ENCODE measurements at places on chromosomes 2 and 18. TPM values are rescaled to one million over a fixed set of nuclear protein-coding genes. Genes with fewer than 3 reads are reported as not detected.

The STAT4 gene
- 0.13 TPM for total RNA-seq

The POTEE gene
- total RNA-seq: not detected

The GPR17 gene
- not detected for total RNA-seq

The CNGA3 gene
- total RNA-seq: 0.58 TPM

The ATP6V1B1 gene
- total RNA-seq: 2.0 TPM

DNA sequence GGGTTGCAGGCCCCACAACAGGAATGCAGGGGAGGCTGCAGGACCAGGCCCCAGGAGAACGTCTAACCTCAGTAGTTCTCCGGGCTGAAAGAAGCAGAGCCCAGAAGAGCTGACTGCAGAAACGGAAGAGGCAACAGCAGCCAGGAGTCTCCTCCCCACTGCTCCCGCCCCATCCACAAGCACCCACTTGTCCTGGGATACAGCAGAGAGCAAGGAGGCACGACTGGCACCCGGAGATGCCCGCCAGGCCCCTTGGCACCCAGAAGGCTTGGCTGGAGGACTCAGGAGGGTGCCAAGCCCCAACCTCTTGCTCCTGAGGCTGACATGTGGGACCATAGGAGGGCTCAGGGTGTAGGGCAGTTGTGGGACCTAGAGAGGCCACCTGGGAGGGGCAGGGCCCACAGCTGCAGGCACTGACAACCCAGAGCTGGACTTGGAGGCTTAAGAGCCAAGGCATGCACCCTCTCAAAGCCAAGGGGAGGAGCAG lies 29.0 kb upstream of the TNS1 start:
- DNase-seq: no peak

DNA sequence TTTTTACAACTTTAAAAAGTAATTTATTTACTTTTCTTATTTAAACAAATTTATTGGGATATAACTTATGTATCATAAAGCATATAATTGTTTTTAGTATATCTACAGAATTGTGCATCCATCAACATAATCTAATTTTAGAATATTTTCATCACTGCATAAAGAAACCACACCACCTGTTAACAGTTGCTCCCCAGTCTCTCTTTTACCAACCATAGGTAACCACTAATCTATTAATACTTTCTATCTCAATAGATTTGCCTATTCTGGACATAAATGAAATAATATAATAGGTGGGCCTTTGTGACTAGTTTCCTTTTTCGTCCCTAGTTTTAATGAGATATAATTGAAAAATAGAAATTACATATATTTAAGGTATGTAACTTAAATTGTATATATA lies 90.6 kb downstream of the ADAM23 start:
- DNase-seq: no peak

- no peak for DNase-seq
Observed at GRCh38 chr2:170737821-170738220, 22.7 kb downstream of the SP5 start.

DNA sequence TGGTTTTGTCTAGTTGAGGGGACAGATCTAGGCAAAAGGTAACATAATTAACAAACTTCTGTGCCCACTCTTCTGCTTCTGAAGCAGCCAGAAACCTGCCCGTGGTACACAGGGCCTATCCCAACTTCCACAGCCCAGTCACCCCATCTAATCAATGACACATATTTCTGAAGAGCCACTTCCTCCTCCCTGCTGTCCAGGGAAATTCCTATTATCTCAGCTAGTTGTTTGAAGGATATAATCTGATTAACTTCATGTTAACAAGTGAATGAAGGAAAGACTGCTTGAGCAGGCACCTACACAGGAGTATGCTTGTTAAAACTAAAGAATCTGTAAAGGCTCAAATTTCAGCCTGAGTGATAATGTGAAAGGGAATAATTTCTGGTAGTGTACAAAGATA lies 61.4 kb downstream of the CCDC148 start:
- DNase-seq: no peak

- DNase-seq: no peak
Observed at GRCh38 chr18:21900605-21901352, 160.2 kb downstream of the MIB1 start.

GRCh38 chr2:229611360-229611759 lies 103.0 kb downstream of the DNER start:
- DNase-seq: no peak

- DNase-seq: no peak
Observed at GRCh38 chr18:76788571-76789317, 33.6 kb upstream of the ZNF236 start.

GRCh38 chr2:39524756-39525635 lies 87.9 kb upstream of the MAP4K3 start:
- peak; percentile 65 for DNase-seq

GRCh38 chr18:8744038-8744437 lies 38.7 kb downstream of the MTCL1 start:
- peak; percentile 69 for DNase-seq

GRCh38 chr2:227748079-227748478 lies 2.4 kb downstream of the SCYGR8 start:
- DNase-seq: peak; percentile 6

DNA sequence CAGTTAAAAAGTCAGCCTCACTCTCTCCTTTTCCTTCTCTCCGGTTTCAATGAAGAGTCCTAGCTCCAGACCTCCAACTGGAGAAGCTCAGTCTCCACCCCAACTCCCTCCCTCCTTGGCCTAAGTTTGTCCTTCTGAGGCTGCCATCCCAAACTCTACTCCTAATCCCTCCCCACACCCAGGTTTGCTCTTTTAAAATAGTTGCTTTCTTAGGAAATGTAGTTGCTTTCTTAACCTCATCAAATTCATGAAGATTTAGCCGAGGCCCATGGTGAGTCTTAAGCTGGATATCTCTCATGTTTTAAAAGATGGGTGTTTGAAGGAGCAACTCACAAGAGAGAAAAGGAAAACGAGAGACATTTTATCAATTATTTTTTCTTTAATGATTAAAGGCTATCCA lies 937 bp upstream of the LANCL1 start:
- peak; percentile 76 for DNase-seq

- DNase-seq: no peak
Observed at GRCh38 chr18:9337873-9338272, 3.3 kb downstream of the TWSG1 start.

Measured in LHCN-M2 (cell line).